ENCODE measurements at places on chromosomes 7 and 10. TPM values are rescaled to one million over a fixed set of nuclear protein-coding genes. Genes with fewer than 3 reads are reported as not detected.

GRCh38 chr10:78366663-78367411 lies 333.2 kb downstream of the RPS24 start:
- DNase-seq, result no peak

DNA sequence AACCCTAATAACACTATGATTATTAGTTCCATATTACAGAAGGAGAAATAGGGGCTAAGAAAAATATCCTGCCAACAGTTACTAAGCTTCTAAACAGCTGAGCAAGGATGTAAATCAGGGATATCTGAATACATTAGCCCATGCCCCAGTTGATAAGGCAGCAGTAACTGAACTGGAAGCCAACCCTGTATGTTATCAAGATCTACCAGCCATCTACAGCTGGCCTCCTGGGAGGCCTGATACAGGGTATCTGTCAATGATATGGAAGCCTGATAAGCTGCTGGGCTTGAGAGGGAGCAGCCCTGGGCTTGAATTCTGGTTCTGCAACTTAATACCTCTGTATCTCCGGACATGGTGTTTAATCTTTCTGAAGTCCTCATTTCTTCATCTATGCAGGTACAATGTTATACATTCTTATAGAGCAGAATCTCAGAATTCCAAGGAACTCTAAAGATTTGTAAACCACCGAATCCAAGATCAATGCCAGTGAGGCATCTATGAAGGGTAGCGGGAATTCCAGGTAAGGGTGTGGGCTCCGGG lies 37.9 kb upstream of the AFAP1L2 start:
- no peak for DNase-seq

DNA sequence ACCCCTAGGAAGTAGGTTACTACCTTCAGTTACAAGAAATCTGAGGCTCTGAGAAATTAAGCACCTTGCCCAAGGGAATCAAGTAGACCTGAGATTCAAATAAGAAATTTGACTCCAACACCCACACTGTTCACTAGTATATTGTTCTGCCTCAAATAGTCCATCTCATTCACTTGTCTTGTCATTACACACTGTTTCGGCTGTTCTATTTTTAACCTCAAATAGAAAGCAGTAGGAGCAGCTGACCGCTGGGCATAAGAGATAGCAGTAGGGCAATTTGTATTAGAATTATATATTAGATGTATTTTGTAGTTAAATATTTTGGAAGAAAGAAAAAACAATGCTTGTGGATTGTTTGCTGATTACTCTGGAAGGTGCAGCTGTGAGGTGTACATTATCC lies 185.1 kb downstream of the INHBA start:
- no peak for DNase-seq

- DNase-seq, result no peak
These were observed 41.8 kb upstream of the HERPUD2 start for GRCh38 chr7:35736725-35737124.

- no peak for DNase-seq
These were observed 314.9 kb upstream of the STEAP1 start for GRCh38 chr7:89839329-89839728.

DNA sequence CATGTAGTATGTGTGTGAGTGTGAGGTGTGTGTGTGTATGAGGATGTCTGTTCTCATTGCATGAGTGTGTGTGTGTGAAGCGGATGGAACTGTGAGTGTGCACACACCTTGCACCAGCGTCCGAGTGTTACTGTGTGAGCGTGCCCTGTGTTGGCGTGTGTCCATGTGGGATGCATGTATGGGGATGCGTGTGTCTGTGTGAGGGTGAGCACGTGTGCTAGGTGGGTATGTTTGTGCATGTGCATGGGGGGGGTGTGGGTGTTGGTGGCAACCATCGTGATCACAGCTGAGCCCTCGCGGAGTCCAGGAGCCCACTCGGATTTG lies 6.4 kb downstream of the KNDC1 start:
- no peak for DNase-seq

GRCh38 chr10:114682121-114682520 lies 24.0 kb upstream of the ABLIM1 start:
- no peak for DNase-seq

GRCh38 chr7:132764762-132765161 lies 188.5 kb upstream of the PLXNA4 start:
- no peak for DNase-seq

- no peak for DNase-seq
These were observed 74.9 kb downstream of the RSU1 start for GRCh38 chr10:16742165-16742960.

- no peak for DNase-seq
These were observed 722 bp downstream of the UPF2 start for GRCh38 chr10:12041766-12042408.

- DNase-seq, result no peak
These were observed 85.1 kb upstream of the RELN start for GRCh38 chr7:104074529-104074928.

- no peak for DNase-seq
These were observed 302.0 kb downstream of the TFEC start for GRCh38 chr7:115728518-115728917.

- DNase-seq, result no peak
These were observed 464.9 kb downstream of the ANKRD7 start for GRCh38 chr7:118689403-118689802.

GRCh38 chr7:137804836-137805235 lies 41.9 kb downstream of the DGKI start:
- DNase-seq, result no peak

DNA sequence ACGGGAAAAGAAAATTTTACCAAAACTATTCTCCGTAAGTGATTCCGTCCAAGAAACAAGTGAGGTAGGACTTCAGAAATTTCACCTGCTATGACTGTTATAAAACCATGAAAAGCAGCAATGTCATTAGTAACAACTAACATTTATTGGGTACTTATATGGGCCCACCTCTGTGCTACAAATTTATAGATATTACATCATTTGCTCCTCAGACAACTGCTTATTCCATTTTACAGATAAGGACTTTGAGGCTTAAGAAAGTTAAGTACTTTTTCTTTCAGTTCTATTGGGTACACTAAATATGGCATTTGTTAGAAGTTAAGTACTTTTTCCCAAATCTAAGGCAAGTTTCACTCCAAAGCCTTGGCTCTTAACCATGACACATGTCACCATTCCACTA lies 36.3 kb downstream of the HACD1 start:
- DNase-seq, result no peak

GRCh38 chr7:27962273-27962672 lies 218.3 kb downstream of the JAZF1 start:
- DNase-seq, result no peak

- no peak for DNase-seq
These were observed 68.8 kb downstream of the PPP1R3C start for GRCh38 chr10:91564026-91564425.

- DNase-seq, result no peak
These were observed 37.6 kb downstream of the CPXM2 start for GRCh38 chr10:123854003-123854402.

- DNase-seq, result no peak
These were observed 28.4 kb downstream of the TBC1D12 start for GRCh38 chr10:94430701-94431100.

DNA sequence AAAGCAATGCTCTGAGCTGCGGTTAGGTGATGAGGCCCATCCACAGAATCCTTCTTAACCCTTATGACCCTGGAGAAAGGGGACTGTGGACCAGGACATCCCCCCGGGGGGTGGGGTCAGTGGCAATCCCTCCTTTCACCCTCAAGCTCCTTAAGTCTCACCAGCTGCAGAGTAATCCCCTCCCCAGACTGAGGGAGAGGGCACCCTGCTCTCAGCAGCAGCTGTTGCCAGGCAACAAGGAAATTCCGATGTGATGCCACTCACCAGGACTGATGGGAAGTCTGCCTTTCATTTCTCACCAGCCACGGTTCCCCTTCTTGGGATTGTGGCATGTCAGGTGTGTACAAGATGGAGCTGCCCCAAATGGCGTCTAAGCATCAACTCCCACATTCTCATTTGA lies 129.6 kb downstream of the DOCK1 start:
- DNase-seq, result no peak

GRCh38 chr10:9868499-9868898 lies 1149.2 kb upstream of the CELF2 start:
- no peak for DNase-seq

DNA sequence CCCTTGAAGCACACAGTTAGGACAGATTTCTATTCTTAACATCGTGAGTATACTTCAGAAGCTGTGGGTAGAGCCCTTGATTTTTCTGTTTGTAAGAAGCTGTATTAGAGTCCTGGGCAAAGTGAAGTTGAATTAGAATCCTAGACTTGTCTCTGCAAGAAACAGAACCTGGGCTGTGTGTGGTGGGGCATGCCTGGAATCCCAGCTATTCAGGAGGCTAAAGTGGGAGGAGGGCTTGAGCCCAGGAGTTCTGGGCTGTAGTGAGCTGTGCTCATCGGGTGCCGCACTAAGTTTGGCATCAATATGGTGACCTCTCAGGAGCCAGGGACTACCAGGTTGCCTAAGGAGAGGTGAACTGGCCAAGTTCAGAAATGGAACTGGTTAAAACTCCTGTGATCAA lies 183.4 kb downstream of the GNAI1 start:
- DNase-seq, result no peak

- DNase-seq, result no peak
These were observed 37.9 kb upstream of the RASGEF1A start for GRCh38 chr10:43304687-43305333.

The CYP2C9 gene
- not detected for polyA plus RNA-seq

The SPDYE3 gene
- not detected for polyA plus RNA-seq

The AEBP1 gene
- 117 TPM for polyA plus RNA-seq

The TLL2 gene
- 0.05 TPM for polyA plus RNA-seq

The ZNF479 gene
- polyA plus RNA-seq, result not detected

The MACC1 gene
- polyA plus RNA-seq, result not detected

The FGL2 gene
- polyA plus RNA-seq, result 0.01 TPM

The CTAGE6 gene
- polyA plus RNA-seq, result 0.02 TPM

The VWA2 gene
- polyA plus RNA-seq, result 0.07 TPM

The SORCS3 gene
- not detected for polyA plus RNA-seq
